ENCODE measurements at places on chromosomes 4 and X. TPM values are rescaled to one million over a fixed set of nuclear protein-coding genes. Genes with fewer than 3 reads are reported as not detected.

GRCh38 chrX:141176586-141177451, at the start of gene LDOC1:
TSS of gene LDOC1 (minus strand) at chrX:141177129. CDS start at chrX:141177021, 108 bp downstream.
- H3K27me3 ChIP-seq, result no peaks in the 10 kb centered on the region
- no peaks in the 10 kb centered on the region for H3K4me1 ChIP-seq
- H3K4me3 ChIP-seq, result peak within 1 kb of the TSS; percentile 82
- H3K27ac ChIP-seq, result no peak within 1 kb of the TSS
- DNase-seq, result peak; percentile 90

Gene ETDA
- not detected for total RNA-seq

GRCh38 chrX:130075777-130076176, 34.5 kb downstream of the ELF4 start:
- no peaks in the 10 kb centered on the region for H3K27me3 ChIP-seq
- no peak overlapping the region for H3K4me3 ChIP-seq
- no peaks in the 10 kb centered on the region for H3K4me1 ChIP-seq
- peaks cover 3% of the 10 kb centered on the region for H3K36me3 ChIP-seq
- no peak overlapping the region for H3K27ac ChIP-seq

DNA sequence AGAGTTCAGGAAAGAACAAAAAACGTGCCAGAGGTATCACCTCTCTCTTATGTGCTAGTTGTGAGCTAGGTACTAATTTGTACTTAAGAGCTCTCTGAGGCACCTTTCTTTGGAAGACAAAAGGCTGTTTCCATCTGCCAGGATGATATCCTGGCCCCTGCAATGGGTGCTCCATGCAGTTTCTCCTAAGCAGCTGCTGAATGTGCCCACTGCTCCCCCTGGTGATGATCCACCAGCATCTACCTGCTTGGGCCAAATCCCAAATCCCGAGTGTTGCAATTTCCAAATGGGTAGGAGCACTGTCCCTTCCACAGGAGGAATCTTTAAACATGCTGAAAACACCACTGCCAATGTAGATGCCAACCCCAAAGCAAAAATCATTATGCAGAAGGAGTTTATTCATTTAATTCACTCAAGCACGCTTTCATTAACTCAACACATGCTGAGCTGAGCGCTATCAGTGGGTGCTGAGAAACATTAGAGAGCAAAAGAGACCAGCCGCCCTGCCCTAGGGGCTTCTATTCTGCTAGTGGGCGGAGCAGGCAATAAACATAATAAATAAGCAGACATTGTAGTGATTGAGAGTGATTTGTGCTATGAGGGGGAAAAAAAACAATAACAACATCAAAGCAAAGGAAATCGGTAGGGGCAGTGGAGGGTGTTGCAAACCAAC, 69.6 kb upstream of the C4orf50 start:
- no peak overlapping the region for H3K27ac ChIP-seq
- H3K4me3 ChIP-seq, result no peak overlapping the region
- H3K4me1 ChIP-seq, result no peaks in the 10 kb centered on the region
- DNase-seq, result peak; percentile 81
- peaks cover 10% of the 10 kb centered on the region for H3K36me3 ChIP-seq
- no peaks in the 10 kb centered on the region for H3K27me3 ChIP-seq

DNA sequence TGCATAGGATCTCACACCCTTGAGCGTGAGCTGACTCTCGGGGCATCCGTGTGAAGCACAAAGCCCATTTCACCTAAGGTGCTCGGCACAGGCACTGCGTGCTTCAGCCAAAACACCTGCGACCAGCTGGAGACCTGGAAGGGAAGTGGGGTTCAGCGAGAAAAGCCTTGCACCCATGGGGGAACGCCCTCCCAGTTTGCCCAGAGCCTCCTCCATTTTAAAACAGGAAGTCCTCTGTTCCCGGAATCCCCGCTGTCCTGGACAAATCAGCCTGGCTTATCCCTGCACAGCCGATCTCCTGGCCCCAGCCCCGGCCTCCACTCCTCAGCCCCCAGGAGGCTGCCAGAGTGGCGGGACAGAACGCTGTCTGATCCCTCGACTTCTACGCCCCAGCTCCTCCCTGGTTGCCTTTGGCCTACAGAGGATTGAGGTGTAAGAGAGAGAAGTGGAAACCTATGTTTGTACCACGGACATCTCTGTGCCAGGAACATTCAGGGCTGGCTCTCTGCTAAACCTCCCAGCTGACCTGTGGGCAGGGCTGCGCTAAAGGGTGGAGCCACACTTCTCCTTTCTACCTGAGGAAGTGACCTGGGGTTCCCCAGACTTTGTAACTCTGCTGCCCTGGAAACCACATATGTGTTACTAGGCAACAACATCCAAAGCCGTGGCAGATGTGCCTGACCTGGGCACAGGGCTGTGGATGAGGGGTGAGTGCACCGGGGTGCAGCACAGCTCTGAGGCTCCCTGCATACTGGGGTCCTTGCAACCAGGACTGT, 3.8 kb upstream of the C4orf50 start:
- no peak for DNase-seq
- no peaks in the 10 kb centered on the region for H3K27me3 ChIP-seq
- no peaks in the 10 kb centered on the region for H3K36me3 ChIP-seq
- H3K27ac ChIP-seq, result no peak overlapping the region
- no peaks in the 10 kb centered on the region for H3K4me1 ChIP-seq

DNA sequence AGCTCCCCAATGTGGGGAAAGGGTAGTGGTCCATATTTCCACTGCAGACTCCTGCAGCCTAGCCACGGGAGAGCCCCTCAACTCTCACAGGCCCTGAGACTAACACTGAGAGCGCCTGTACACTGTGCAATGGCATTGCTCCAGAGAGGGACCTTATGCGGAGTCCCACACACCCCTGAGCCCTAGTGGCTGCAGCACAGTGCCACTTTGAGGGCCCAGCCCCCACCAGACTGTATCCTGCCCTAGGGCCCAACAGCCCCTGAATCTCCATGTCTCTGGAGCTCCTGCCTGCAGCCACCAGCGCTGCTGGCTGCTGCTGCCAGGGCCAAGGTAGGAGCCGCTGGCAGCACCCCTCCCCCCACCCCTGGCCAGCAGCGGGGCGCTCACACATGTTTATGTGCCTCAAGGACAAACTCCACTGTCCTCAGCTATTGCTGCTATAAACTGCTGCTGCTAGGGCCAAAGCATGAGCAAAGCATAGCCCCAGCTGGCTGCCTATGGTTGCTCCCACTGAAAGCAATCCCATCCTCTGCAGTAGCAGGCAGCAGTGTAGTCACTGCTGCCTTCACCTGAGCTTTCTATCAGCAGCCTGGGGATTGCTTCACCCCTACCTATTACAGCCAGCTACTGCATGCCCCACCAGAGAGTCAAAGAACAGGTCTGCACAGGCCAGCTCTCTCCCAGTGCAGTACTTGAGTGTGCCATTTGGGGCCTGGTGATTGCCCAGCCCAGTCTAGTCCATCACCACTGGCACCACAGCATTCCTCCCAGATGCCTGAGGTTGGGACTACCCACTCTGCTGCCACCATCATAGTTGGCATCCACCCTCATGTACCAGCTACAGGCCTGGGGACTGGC, 24.3 kb downstream of the TMEM154 start:
- no peak overlapping the region for H3K27ac ChIP-seq
- no peak for DNase-seq
- no peak overlapping the region for H3K4me3 ChIP-seq
- no peaks in the 10 kb centered on the region for H3K27me3 ChIP-seq

DNA sequence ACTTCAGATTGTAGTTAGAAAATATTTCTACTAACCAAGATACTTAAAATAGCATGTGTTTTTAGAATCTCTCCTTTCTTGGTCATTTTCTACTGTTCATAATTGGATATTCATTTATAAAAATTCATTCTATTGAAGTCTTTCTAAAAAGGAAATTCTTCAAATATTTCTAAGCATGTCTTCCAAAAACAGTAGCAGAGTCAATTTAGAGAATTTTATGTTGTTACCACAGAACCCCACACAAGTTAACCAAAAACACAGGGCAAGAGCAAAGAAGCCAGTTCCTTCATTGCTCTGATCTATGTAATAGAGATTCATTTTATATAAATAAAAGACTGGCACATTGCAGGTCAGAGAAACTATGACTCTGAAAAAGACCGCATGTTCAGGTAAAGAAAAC, 345.1 kb upstream of the PITX2 start:
- H3K4me3 ChIP-seq, result no peak overlapping the region
- H3K36me3 ChIP-seq, result no peaks in the 10 kb centered on the region
- H3K27me3 ChIP-seq, result no peaks in the 10 kb centered on the region
- no peaks in the 10 kb centered on the region for H3K4me1 ChIP-seq
- no peak overlapping the region for H3K27ac ChIP-seq

DNA sequence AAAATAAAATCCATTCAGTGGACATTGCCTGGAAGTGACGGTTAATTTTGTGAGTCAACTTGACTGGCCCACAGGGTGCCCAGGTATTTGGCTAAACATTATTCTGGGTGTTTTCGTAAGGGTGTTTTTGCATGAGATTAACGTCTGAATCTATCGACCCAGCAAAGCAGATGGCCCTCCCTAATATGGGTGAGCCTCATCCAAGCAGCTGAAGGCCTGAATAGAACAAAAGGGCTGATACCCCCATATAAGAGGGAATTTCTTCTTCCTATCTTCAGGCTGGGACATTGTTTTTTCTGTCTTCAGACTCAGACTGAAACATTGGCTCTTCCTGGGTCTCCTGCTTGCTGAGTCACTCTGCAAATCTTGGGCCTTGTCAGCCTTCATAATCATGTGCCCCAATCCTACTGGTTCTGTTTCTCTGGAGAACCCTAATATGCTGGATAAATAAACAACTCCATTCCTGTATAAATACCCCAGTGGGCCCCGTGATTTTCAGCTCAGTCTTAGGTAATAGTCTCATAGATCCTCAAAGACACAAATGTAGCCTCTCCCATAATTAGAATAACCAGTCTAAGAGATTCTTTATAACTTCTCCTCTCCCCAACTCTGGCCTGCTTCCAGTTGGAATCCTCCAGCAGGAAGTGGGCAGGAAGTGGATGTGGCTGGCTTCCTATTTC, 33.1 kb upstream of the DDX3X start:
- H3K36me3 ChIP-seq, result peaks cover 4% of the 10 kb centered on the region
- H3K27ac ChIP-seq, result no peak overlapping the region
- no peaks in the 10 kb centered on the region for H3K27me3 ChIP-seq
- H3K4me1 ChIP-seq, result peaks cover 3% of the 10 kb centered on the region
- H3K4me3 ChIP-seq, result no peak overlapping the region

Gene UNC5C
- not detected for total RNA-seq

DNA sequence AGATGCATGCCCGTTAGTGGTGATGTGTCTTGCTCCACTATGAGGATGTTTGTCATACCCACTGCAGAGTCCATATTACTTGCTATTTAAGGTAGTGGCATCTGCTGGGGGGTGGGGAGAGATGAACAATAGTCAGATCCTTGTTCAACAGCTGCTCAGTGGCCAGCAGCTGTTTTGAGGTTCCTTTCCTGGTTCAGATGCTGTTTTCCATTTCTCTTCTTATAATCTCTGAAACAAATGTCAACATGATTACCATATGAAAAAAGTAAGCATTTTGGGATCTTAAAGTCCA, 1567.9 kb upstream of the TENM3 start:
- H3K36me3 ChIP-seq, result no peaks in the 10 kb centered on the region
- H3K4me1 ChIP-seq, result peaks cover 7% of the 10 kb centered on the region
- no peak for DNase-seq
- no peak overlapping the region for H3K4me3 ChIP-seq

DNA sequence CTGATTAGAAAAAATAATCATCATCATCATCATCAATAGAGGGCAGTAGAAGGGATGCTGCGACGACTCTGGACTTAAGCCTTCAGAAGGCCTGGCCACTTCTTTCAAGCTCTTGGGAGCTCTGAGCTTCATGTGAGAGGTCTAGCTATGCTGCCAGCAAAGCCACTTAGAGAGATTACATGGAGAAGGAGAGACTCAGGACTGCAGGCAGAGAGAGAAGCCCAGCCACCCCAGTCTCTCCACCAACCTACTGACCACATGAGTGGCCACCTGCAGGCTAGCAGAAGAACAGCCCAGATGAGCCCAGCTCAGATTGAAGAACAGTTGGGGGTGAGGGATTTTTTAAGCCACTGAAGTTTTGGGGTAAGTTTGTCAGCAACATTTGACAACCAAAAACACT, 17.1 kb upstream of the TMEM150C start:
- H3K27ac ChIP-seq, result no peak overlapping the region
- DNase-seq, result no peak

DNA sequence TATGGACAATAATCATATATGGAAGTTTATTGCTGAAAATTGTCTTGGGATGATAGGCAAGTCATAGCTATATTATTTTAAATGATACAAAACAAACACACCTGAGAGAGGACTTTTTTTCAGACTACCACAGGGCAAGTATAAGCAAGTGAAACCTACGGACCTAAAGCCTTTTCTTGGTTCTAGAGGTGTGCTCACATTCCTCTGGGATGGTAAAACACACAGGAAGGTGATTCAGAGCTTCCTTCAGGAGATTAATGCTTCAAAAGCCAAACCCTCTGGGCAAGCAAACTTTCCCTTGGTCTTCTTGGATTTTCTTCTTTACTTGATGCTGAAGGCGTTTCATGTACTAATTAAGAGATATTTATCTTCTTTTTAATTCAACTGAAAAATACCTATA, 60.1 kb upstream of the ACSL4 start:
- H3K4me3 ChIP-seq, result no peak overlapping the region
- no peak overlapping the region for H3K27ac ChIP-seq

Gene KIAA1210
- total RNA-seq, result not detected

Gene CPEB2
- 1.8 TPM for total RNA-seq

DNA sequence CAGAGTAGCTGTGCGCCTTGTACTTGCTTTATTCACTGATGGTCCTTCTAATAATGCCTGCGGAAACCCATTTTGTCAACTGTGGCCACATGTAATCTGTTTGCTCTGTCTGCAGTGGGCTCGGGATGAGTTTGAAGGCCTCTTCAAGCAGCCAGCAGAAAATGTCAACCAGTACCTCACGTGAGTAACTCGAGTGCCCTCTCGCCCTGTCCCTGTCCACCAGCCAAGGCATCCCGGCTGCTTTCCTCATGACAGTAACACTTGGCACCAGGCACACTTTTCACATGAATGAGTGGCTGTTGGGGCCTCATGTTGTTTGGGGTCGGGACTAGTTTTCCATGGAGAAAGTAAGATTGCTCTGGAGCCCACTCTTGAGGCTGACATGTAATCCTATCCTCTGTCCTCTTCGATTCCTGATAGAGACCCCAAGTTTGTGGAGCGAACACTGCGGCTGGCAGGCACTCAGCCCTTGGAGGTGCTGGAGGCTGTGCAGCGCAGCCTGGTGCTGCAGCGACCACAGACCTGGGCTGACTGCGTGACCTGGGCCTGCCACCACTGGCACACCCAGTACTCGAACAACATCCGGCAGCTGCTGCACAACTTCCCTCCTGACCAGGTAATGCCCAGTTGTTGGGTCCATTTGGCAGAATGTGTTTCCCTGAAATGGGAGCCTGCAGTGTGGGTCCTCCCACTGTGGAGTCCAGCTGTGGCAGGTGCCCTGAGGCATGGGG, 8.8 kb upstream of the CDK16 start:
- H3K27me3 ChIP-seq, result no peaks in the 10 kb centered on the region
- H3K4me3 ChIP-seq, result no peak overlapping the region
- H3K36me3 ChIP-seq, result peaks cover 83% of the 10 kb centered on the region
- H3K27ac ChIP-seq, result no peak overlapping the region
- DNase-seq, result no peak
- H3K4me1 ChIP-seq, result no peaks in the 10 kb centered on the region

Measured in H9 (cell line).